Activated naive CD8-positive, alpha-beta T cell treated with anti-CD3 and anti-CD28 coated beads for 36 hours (primary cell): ENCODE measurements at places on chromosomes 7 and 10.

DNA sequence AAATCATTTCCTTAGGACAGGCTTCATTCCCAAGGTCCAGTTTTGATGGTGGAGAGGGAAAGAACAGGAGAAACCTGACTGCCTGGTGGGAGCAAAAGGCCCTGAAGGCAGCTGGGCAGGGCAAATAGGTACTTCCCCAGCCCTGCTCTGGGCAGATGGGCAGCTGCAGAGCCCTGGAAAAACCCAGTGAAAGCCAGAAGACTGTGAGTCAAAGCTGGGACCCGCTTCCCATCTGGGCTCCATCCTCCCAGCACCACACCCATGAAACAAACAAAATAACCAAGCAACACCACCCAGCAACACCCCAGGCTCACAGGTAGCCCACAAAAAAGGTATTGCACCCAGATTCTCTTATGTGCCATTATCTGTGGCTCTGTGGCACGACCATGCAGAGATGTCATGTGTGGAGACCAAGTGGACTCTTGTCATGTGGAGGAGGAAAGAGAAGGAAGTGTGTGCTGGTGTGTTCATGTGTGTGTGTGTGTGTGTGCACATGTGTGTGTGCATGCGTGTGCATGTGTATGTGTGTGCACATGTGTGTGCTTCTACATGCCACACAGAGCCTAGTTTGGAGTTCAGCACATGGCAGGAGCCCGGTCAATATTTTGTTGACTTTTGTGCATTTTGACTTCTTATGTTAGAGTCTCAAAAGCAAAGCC is 9.8 kb downstream of the CLRN3 start:
- no peak for DNase-seq

GRCh38 chr7:7521259-7521658 is 14.4 kb downstream of the COL28A1 start:
- no peak for DNase-seq

DNA sequence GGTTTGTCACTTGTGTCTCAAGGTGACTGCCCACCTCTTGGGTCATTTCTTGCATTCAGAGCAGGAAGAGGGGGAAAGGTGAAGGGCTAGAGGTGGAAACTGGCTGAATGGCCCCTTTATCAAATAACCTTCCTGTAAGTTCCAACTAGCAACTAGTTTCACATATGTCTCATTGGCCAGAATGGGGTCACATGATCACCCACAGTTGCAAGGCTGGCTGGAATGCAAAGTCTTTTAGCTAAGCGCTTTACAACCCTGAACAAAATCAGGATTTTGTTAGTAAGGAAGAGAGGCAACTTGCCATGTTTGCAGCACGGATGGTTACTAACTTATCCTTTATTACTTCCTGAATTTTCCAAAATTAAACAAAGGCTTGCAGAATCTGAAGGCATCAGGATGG is 156.3 kb downstream of the EMX2 start:
- no peak for DNase-seq

GRCh38 chr10:63421591-63421990 is 44.2 kb downstream of the JMJD1C start:
- no peak for DNase-seq

DNA sequence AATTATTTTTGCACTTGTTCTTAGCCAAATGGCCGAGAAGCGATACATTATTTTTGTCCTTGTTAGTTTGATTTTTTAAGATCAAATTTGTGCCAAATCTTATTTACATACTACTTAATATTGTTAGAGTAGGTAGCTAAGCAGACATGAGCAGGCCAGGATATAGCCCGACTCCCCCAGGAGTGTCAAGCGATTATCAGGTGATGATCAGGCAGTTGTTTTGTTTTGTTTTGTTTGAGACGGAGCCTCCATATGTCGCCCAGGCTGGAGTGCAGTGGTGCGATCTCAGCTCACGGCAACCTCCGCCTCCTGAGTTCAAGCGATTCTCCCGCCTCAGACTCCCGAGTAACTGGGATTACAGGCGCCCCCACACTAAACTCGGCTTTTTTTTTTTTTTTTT is 71.1 kb downstream of the LYZL2 start:
- no peak for DNase-seq

DNA sequence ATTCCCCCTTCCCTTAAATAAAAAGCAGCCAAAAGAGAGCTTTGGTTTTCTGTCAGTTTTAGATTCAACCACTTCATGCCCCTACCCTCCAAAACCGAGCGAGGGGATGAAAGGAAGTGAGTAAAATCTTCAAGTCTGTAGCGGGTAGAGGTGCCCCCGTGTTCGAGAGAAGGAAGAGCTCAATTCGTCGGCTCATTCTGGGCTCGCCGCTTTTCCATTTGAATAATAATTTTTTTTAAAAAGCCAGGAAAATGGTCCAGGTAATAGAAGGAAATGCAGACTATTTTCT is 436.2 kb upstream of the GALNT17 start:
- DNase-seq: no peak

GRCh38 chr10:56943221-56943755 is 582.2 kb upstream of the ZWINT start:
- no peak for DNase-seq

DNA sequence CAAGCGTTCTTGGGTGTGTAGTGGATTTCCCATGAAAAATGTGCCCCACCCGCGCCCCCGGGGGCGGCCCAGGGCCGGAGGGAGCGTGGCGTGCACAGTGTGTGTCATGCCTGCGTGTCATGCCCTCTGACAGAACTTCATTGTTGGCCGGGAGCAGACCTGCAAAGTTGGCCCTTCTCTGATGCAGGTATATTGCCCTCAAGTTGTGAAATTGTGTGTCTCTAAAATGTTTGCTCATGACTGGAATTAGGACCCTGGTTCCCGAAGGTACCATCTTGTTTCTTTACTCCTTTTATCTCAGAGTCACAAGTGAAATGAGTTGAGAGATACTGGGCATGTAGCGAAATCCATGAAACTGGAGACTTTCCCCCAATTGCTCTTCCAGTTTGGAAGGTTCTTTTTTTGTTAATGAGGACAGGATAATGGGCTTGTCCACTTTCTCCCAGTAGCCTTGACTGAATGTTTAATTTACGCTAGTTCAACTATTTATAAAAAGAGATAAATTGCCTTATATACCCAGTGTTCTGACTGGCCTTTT is 26.2 kb downstream of the ADK start:
- DNase-seq: peak; percentile 49

DNA sequence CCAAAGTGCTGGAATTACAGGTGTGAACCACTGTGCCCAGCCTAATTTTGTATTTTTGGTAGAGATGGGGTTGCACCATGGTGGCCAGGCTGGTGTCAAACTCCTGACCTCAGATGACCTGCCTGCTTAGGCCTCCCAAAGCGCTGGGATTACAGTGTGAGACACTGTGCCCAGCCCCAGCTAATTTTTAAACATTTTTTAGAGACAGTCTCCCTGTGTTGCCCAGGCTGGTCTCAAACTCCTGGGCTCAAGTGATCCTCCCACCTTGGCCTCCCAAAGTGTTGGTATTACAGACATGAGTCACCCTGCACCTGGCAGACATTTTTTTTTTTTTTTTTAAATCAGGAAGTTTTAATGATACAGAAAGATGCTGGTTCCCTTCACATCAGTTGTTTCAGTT is 15.5 kb downstream of the DENND10 start:
- DNase-seq: no peak

DNA sequence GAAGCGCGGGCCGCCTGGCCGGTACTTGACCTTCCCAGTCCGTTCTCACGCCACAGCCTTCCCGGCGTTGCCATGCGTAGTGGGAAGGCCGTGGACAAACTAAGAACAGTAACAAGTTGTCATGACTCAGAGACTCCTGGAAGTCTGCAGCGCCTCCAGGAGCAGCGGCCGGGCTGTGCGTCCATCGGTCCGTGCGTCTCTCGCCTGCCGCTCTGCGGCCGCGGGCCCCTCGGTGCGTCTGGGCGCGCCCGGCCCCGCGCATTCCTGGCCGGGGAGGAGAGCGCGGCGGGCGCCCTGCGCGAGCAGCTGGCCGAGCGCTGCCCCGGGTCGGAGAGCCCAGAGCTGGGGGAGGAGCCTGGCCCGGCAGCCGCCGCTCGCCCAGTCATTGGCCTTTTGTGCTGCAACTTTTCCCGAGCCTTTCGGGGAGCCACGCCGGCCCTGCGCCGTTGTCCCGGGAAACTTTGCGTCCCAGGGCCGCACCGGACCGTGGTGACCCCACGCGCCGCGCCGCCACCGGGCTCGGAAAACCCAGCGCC is 123.7 kb downstream of the TACC2 start:
- peak; percentile 5 for DNase-seq

DNA sequence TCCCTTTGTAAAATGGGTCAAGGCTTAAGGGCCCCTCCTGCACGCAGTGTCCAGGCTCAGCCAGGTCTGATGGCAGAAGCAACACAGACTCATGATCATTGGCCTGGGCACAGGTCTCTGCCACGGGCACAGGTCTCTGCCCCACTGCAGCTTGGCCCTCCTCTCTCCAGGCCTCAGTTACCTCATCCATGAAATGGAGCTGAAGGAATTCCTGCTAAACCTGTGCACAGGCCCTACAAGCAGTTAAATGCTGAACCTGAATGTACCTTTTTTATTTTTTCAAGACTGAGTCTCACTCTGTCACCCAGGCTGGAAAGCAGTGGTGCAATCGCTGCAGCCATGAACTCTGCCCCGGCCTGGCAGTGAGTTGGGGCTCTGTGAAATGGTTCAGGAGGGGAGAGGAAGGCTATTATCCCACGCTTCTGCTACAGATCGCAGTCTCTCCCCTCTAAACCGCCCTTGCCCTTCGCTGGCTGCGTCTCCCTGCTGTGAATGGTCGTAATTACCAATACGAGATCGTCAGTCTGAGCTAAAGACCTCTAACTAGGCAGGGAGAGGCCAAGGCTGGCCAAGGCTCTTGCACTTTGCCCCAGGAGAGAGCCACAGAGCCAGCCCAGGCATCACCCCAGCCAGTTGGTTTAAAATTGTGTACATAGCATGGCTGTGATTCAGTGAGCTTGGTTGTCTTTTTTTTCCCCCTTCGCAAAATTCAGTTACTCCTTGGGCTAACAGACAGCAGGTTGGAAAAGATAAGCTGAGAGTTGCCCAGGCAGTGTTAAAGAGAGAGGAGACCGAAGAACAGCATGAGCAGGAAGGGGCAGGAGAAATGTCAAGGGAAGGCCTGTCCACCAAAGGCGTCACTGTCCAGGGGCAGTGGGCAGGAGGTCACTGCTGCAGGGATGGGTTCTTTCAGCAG is 93.0 kb upstream of the KCTD7 start:
- DNase-seq: no peak

- no peak for DNase-seq
Observed at GRCh38 chr7:87715545-87715944, 87.3 kb downstream of the RUNDC3B start.

- DNase-seq: no peak
Observed at GRCh38 chr10:115895166-115895565, 377.8 kb downstream of the GFRA1 start.

DNA sequence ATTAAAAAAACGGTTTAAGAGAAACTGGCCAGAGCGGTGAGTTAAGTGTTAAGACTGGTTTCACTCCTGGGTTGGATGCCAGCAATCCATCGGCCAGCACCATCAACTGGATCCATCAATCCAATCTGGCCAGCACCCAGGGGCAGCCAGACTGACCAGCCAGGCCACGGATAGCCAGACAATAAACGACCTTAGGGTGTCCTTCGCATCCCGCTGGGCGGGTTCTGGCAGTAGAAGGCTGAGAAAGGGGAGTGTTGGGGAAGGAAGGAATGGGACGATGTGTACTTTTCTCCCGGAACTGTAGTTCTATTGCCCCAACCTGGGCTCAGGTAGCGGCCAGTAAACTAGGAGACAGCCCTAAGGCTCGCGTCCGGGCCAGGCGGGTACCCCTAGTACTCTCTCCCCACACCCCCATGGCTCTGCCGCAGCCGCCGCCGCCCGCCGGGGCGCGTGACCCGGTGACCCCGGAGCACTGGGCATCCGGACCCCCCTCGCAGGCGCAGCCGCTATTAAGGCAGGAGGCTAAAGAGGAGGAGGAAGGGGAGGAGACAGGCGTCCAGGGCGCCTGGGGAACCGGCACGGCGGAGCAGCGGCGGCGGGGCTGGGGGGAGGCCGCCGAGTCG is at the start of gene CASD1:
Gene CASD1 (plus strand): TSS at position 546 of the 623 bp plus-strand sequence. CDS start 276 bp downstream, outside the sequence.
- DNase-seq: peak; percentile 69

- no peak for DNase-seq
Observed at GRCh38 chr7:2760098-2760889, 72.3 kb downstream of the AMZ1 start.

DNA sequence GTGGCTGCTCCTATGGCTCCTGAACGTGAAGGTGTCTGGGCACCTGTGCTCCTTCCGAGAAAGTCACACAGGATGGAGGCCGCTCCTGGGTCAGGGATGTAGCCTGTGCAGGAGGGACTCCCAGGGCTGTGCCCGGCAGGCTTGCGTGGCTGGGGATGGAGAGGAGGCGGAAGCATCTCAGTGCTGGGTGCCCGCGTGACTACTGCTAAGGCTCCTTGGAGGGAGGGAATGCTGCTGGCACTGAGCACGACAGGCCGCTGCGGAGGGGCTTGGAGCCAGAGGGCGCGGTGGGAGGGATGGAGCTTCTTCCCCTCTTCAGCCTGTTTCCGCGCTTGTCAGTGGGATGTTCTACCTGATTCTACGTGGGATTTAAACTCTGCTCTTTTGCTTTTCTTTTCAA is 35.0 kb downstream of the ADCY1 start:
- no peak for DNase-seq

DNA sequence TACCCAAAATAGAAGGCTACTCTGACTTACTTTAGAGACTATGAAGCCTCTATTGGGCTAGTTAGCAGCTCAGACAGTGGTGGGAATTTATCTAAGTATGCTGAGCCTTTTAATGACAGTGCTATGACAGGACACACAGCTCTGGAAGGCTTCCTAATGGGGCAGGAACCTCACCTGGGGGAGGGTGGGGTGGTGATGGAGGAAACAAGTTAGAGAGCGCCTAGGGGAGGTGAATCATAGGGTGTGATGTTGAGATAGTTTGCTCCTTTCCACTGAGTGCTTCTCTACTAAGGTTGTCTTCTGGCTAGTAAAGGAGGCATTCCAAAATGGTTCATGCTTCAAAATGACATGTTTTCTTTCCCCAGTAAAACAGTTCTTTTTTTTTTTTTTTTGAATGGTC is 42.1 kb downstream of the PPP1R9A start:
- no peak for DNase-seq

DNA sequence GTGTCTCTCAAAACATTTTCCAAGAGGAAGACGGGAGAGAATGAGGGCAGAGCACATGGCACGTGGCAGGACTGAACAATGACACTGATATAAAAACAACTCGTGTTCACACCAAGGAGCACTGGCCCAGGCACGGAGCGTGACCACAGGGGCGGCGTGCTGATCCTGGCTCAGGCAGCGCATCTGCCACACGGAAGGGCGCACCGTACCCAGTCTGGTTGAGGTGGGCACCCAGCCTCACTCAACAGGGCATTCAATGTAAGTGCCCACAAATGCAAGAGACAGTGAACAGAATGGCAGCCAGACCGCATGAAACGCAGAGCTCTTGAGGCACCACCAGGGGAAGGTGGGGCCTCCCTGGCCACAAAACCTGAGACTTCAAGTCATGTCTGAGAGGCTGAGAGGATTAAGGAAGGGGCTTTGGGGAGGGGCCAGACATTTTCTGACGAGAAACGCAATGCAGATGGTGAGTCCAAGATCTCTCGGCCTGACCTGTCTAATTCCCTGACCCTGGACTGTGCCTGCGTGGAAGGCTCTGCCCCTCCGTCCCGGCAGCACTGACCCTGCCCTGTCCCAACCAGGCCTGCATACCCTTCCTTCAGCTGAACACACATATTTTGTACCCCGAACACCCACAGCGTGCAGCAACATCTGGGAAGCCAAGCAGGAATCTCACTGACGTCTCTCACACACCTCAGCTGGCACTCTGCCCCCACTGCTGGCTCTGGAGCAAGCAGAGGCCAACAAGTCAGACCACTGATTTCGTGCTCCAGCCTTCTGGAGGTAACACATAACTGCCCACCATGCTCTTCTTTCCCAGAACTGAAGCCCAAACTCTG is 35.5 kb downstream of the VOPP1 start:
- DNase-seq: no peak
